ENCODE measurements at places on chromosomes 16 and 17. TPM values are rescaled to one million over a fixed set of nuclear protein-coding genes. Genes with fewer than 3 reads are reported as not detected.

The ASGR1 gene
- total RNA-seq: 28.8 TPM

- no peak for DNase-seq
Measured at GRCh38 chr16:51989637-51990230, 557.2 kb downstream of the TOX3 start.

The PRSS27 gene
- total RNA-seq: under 0.01 TPM

DNA sequence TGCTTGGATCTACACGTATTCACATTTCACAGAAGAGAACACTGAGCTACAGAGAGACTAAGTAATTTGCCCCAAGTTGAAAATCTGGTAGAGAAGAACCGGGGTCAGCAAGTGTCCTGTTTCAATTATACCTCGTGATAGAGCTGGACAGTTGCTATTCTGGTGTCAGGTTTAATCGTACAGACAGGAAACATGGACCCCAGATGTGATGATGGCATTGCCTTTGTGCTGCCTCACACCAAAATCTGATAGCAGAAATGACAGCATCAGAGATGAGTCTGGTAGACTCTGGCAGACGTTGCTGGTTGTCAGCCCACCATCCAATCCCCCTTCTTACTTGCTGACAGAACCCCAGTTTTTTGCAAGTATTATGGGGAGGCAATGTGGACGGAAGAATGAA, 112.1 kb upstream of the FOXF1 start:
- DNase-seq: no peak

DNA sequence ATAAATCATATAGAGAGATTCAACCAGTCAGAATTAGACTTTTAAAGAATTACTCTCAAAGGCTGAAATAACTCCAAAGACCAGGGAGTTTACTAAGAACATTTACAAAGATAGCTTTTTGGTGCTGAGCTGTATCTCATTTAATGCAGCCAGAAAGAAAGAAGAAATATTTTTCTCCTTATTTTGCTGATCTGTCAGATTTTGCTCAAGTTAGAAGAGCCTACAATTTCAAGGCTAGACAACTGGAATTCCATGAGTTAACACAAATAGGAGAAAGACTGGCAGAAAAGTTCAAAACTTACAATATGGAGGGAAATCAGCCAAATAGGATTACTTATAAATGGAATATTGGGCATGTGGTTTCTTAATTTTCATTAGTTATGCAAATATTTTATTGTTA, 6.1 kb upstream of the SLFN12 start:
- no peak for DNase-seq

The ABCC6 gene
- 0.44 TPM for total RNA-seq

DNA sequence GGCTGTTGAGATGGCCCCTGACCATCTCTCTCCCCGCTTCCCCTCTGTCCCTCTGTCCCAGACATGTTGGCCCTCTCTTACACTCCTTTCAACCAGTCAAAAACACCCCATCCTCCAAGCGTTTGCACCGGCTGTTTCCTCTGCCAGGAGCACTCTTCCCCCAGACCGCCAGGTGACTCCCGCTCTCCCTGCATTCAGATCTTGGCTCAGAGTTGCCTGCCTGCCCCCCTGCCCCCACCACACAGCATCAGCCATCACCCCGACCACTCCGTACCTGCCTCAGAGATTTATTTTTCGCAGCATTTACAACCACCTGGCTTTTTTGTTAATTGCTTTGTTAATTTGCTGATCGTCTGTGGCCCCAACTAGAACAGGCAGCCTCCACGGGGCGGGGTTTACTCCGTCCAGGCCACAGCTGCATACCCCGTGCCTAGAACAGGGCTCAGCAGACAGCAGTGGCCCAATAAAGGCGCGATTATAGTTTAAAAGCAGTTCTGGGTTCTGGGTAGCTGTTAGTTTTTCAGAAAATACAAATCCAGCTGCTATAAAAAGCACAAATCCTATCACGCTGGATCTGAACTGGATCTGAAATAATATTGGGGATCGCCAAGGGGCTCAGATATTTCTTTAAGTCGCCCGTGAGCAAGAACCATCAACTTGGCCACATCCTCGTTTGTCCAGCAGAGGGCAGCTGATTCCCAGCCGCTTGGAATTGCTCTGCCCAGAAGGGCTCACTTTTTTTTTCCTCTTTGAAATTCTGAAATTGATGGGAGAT, 173.6 kb downstream of the IRF8 start:
- peak; percentile 83 for DNase-seq
